ENCODE measurements at places on chromosomes 2 and 18. TPM values are rescaled to one million over a fixed set of nuclear protein-coding genes. Genes with fewer than 3 reads are reported as not detected.
A peak's percentile ranks its signal among the peaks of the same experiment; 100 is the strongest.

GAREM1 gene
- 12.6 TPM for total RNA-seq

SPEG gene
- 8.7 TPM for total RNA-seq

DNA sequence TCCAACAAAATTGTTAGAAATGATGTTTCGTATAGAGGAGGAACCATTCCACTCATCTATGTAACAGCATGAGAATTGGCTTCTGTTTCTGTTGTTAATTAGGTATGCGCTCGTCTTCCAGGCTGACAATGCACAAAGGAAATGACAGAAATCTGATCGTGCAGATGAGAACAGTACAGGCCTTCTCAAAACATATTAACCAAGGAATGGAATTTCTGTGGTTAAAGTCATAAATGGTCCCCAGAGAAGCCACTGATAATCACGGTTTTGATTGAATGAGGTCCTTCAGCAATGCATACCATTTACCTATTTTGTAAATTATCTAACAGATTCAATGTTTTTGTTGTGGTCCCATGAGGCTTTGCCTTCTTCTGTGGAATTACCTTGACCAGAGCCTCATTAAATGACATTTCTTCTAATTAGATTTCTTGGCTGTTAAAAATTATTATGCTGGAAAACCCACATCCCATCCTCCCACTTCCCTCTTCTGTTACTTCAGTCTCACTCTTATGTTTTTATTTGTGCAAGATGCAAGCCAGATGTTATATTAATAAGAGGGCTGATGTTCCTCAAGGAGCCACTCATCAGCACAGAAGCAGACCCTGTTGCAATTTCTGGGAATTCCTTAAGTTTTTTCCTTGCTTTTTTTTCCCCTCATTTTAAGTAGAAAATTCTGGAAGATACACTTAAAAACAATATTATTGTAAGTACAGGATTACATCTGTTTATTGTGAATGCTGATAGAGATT lies 395.8 kb downstream of the PID1 start:
- DNase-seq: peak; percentile 56

GRCh38 chr2:38835015-38835601 lies 40.6 kb downstream of the DHX57 start:
- DNase-seq: no peak

DNA sequence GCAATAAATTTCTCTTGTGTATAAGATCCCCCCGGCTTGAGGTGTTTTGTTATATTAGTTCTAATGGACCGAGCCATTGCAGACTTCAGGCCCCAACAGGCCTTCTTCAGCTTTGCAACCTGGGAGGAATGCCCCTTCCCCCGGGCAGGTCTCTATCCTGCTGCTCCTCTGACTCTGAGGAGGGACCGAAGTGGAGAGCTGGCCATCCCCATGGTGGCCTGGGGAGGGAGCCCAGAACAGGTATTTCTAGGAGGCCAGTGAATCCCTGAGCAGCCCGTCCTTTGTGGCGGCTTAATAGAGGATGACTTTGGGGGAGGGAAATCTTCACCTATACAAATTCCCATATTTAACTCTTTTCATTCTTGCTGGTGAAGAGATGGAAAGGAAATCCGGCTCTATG lies 715.8 kb upstream of the SOX11 start:
- no peak for DNase-seq

GRCh38 chr18:77320971-77321559 lies 71.4 kb downstream of the GALR1 start:
- DNase-seq: no peak

GRCh38 chr2:39311469-39311868 lies 67.7 kb upstream of the CDKL4 start:
- no peak for DNase-seq

- peak; percentile 24 for DNase-seq
Measured at GRCh38 chr2:102273619-102274211, 37.6 kb upstream of the IL1RL1 start.

- DNase-seq: peak; percentile 6
Measured at GRCh38 chr2:131029812-131030211, 63.4 kb downstream of the FAM168B start.

- no peak for DNase-seq
Measured at GRCh38 chr2:32918774-32919173, 28.0 kb upstream of the LTBP1 start.

GRCh38 chr2:10412380-10412779 lies 35.7 kb downstream of the ODC1 start:
- peak; percentile 34 for DNase-seq

DNA sequence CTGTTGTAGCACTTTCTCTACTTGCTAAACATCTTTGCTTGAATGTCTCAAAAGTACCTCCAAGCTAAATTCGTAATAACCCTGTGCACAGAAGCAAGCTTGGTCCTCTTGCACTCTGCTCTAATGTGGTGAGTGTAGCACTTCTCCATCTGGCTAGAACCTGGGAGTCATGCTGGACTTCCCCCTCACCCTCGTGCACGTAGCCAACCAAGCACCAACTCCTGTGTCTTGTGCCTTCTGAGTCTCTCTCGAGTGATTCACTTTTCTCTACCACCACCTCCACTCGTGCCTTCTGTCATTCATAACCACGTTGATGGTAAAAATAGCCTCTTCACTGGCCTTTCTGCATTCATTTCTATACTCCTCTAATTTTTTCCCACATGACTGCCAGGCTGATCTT lies 91.9 kb upstream of the KCNE4 start:
- no peak for DNase-seq

DNA sequence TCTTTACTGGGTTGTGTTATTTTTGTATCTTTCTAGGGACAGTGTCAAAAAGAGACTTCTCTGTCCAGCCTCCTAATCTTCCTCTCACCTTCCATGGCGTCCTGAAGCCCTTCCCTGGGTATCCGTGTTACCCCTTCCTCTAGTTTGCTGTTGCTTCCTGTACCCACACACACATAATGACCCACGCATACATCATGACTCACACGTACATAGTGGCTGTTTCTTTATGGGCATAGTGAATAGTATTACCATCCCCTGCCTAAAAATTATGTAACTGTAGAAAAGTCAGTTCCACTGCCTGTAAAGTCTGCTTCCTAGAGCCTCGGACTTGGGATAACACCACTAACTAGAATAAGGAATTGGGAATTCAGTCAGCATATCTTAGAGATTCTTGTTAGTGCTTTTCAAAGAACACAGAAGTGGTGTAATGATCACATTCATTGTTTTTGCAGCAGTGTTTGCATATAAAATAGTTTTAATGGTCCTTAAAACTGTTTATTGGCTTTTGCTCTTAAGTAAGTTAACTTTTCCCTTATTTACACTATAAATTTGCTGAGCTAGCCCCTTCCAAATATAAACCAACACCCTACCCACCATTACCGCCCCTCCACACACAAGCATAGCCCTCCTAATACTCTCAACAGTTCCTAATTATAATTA lies 308.4 kb upstream of the RAB12 start:
- DNase-seq: peak; percentile 13

- DNase-seq: peak; percentile 58
Measured at GRCh38 chr2:29114946-29115609, at the start of gene CLIP4. TSS of gene CLIP4 (plus strand) at chr2:29115415. CDS start at chr2:29121389, 5,974 bp downstream.
